ENCODE measurements at places on chromosomes 4 and X.

- no peak for DNase-seq
Observed at GRCh38 chrX:44017676-44018075, 44.5 kb upstream of the NDP start.

GRCh38 chrX:154370300-154371016 is 4.0 kb downstream of the FLNA start:
- DNase-seq: peak; percentile 52

DNA sequence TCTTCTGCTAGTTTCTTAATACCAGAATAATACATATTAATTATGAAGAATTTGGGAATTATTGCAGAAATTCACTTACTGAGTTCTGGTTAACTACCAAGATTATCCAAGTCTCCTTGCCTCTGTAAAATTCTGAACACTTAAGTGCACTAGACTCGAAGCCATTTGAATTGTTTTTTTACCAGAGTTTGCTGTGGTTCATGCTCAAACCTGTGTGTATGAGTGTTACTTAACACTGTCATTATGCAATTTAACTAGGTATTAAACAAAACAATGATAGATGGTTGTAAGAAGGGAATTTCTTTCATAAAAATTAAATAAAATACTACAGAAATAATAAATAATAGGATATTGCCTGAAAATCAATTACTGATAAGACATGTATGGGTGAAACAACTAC is 145.6 kb upstream of the FAT4 start:
- DNase-seq: no peak

DNA sequence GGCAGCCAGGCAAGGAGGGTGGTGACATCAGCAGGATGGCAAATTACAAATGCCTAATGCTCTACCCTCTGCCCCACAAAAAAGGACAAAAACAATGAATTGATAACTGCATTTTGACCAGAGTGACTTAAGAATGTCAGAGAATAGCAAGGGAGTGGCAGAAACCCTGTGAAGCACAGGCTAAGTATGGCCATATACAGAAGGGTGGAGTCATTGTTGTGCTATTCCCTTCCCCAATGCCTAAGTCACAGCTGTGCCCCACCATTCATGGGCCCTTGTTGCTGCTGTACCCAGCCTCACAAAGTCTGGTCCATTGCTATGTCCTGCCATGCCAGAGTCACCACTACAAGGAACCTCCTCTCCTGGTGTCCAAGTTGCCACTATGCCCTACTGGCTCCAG is 123.1 kb downstream of the NEK1 start:
- DNase-seq: no peak

DNA sequence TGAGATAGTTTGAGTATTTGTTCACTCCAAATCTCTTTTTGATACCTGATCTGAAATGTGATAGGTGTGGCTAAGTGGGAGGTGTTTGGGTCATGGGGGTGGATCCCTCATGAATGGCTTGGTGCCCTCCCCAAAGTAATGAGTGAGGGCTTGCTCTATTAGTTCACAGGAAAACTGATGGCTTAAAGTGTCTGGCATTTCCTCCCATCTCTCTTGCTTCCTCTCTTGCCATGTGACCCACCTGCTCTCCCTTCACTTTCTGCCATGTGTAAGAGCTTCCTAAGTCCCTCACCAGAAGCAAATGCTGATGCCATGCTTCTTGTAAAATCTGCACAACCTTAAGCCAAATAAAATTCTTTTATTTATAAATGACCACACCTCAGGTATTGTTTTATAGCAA is 61.1 kb downstream of the MAD2L1 start:
- no peak for DNase-seq

GRCh38 chrX:9221781-9222180 is 187.9 kb upstream of the FAM9B start:
- DNase-seq: no peak

GRCh38 chr4:66376921-66377320 is 706.6 kb upstream of the EPHA5 start:
- no peak for DNase-seq

DNA sequence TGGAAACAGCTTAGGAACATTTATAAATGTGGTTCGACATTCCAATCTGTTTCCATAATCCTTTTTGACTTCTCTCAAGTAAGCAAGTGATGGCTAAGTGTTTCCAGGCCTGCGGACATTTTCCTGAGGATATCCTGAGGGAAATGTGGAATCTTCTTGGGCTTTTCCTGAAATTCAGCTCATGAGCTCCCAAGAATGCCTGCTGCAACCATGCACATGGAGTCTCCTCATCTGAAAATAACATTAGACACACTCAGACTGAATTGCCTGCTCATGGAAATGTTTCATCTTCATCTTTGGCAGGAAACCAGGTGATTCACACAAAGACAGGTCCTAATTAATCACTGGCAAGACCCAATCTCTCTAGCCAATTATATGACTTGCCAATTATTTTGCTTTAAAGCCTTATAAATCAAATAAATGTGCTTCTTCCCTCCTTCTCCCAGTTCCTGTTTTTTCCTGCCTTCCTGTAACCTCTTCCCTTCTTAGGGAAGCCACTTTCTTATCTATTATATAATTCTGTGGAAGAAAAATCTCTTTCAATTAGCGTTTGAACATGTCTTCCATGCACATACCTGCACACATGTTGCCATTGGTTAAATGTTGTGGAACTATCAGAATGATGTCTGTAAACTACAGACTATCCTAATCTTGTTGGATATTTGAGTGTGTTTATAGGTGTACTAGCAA is 104.6 kb upstream of the MXRA5 start:
- peak; percentile 74 for DNase-seq

- no peak for DNase-seq
Observed at GRCh38 chrX:43467608-43468234, 188.4 kb upstream of the MAOA start.

- DNase-seq: no peak
Observed at GRCh38 chr4:73450398-73451004, 14.5 kb downstream of the AFP start.

DNA sequence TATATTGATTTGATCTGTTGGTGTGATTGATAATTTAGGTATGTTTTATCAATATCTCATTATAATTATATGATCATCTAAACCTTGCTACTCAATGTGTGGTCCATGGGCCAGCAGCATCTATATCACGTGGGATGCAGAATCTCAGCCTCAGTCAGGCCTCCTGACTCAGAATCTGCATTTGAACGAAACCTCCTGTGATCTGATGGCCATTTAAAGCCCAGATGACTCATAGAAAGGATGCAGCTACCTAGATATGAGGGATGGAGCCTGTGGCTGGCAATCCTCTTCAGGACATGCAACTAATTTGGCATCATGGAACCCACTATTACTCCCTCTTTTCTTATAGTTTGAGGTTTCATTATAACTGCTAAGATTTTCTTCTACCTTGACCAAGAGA is 11.3 kb upstream of the CHRNA9 start:
- no peak for DNase-seq

DNA sequence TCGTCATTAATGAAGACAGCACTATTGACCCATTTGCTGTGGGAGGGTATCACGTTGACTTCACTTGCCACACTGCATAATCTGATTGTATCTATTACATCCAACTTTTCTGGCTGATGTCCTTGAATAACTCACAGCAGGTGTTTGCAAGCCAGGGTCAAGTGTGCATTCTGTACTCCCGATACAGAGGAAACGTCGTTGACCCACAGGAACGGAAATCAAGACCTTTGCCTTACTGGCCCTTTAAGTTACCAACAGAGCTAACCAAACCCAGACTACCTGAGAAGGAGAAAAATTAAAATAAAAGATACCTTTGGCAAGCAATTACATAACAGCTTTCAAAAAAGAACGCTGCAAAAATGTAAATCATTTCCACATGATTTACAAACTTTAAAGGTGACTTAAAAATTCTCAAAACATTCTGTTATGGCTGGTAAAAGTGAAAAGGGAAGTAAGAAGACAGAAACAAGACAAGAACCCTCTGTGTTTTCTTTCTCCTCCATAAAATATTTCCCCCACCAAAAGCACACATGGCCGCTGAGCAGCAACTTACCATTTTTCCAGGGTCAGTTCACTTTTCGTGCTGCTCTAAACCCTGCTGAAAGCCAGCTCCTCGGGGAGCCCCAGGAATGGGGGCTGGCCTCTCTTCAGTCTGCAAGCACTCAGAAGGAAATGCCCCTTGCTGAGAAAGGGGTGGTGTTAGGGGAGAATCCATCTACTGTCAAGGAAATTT is 6.5 kb upstream of the SHISA3 start:
- no peak for DNase-seq

DNA sequence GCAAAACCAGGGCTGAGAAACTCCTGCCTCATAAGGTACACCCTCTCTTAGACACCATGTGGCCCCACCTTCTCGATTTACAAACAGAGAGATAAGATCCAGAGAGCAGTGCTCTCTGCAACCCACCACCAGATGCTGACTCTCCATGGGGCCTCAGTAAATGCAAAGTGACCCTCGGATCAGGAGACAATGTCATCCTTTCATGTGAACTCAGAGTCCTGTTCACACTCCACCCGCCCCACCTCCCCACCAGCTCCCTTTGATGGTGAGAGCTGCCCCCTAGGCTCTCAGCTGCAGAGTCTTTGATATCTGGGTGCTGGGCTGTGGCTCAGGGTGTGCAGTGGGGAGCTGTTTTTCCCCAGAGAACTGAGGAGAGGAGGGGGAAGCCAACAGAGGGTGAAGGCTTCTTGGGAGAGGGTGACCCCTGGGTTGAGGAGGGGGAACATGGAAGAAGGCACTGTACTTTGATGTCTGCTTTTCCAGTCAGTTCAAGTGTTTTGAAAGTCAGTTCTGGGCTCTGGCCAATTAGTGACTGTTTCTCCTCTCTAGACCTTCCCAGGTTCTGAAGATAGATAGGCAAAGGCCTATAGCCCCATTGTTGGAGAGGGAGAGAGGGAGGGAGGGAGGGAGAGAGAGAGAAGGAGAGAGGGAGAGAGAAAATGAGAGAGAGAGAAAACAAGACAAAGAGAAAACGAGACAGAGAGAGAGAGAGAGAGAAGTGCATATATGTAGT is 88.2 kb downstream of the SCD5 start:
- DNase-seq: no peak

DNA sequence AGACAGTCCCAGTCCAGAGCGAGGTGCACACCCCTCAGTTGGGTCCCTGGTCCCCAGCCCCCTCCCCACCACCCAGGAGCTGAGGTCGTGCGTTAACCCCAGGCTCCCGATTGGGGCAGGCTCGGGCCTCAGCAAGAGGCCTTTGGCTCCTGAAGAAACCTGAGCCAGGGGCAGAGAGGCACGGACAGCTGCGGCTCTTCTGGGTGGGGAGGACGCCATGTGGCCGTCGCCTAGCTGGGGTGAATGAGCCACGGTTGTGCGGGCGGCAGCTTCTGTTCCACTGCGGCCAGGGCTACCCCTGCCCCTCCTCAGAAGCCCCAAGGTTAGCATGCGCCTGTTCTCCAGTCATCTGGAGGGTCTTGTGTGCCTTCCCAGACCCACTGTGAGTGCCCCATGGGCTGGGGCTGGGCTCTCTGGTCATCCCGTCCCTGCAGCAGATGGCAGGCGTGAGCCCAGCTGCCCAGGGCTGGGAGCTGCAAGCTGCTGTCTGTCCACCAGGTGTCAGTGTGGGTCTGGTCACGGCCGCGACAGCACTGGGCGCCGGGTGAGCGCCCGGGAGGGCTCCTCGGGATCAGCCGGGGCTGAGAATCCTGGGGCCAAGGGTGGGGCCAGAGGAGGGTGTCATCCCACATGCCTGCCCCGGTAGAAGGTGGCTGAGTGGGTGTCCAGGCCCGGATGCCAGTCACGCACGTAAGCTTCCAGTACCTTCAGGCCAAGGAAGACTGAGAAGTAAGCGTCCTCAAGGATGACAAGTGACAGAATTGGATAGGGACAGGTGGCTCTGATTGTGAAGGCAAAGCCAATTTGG is 21.9 kb downstream of the ATP2B3 start:
- DNase-seq: peak; percentile 73

DNA sequence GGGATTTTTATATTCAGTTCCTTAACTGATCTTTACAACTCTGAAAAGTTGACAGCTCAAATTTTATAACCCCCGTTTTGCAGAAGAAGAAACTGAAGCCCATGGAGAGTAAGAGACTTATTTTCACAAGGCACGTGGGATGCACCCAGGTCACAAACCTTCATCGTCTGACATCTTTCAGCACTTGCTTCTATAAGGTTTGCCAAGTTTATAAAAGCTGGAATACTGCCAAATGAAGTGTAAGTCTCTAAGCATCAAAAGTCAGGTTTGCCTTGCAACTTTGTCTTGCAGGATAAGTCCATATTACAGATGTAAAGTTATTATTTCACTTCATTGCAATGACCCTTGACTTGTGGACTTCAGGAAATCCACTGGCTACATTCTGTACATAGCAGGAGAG is 6.3 kb upstream of the KCNIP4 start:
- DNase-seq: no peak

- DNase-seq: no peak
Observed at GRCh38 chr4:130124066-130124465, 1028.1 kb downstream of the C4orf33 start.

GRCh38 chr4:41885456-41885855 is 49.8 kb upstream of the TMEM33 start:
- no peak for DNase-seq

DNA sequence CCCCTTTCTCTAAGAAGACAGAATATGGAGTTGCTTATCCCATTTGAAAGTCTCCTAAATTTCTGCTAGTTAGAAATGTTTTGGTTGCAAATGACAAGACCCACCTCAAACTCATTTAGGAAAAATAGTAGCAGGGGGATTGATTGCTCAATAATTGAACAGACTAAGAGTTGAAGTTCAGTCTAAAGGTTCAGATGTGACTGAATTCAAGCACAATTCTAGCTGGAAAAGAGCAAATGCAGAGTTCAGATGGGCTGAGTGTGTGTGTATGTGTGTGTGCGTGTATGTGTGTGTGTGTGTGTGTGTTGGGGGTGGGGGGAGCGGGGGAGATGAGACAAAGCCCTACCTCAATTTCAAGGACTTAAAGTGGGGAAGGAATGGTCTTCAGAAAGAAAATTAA is 35.7 kb upstream of the SH3D19 start:
- no peak for DNase-seq

Data from femur (tissue), 1 donor.